ENCODE measurements at places on chromosomes 13 and 19.

- DNase-seq: no peak
Observed at GRCh38 chr13:100203696-100204367, 114.9 kb downstream of the PCCA start.

DNA sequence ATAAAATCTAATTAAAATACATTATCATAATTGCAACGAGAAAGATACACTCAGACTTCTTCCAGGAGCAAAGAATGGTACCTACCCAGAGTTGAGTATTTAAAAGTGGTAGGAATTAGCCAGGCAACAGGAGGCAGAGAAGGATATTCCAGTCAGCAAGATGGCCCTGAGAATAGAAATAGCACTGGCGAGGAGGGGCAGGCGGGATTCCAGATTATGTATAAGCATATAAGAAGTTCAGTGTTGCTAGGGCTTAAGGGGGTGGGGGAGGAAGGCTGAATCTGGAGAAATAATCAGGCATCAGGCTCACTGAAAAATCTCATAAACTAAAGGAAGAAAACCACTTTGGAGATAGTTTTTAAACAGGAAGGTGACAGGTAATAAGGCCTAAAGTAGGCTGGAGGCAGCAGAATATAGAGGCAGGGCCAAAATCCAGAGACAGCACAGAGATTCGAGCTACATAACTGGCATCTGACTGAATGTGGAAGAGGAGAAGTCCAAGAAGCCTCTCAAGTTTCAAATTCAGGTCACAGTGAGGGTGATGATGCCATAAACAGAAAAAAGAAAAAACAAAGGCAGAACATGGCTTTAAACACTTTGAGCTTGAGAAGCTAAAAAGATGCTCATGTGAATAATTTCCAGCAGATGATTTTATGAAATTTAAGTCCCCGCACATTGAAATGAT lies 7.5 kb downstream of the KPNA3 start:
- DNase-seq: no peak

DNA sequence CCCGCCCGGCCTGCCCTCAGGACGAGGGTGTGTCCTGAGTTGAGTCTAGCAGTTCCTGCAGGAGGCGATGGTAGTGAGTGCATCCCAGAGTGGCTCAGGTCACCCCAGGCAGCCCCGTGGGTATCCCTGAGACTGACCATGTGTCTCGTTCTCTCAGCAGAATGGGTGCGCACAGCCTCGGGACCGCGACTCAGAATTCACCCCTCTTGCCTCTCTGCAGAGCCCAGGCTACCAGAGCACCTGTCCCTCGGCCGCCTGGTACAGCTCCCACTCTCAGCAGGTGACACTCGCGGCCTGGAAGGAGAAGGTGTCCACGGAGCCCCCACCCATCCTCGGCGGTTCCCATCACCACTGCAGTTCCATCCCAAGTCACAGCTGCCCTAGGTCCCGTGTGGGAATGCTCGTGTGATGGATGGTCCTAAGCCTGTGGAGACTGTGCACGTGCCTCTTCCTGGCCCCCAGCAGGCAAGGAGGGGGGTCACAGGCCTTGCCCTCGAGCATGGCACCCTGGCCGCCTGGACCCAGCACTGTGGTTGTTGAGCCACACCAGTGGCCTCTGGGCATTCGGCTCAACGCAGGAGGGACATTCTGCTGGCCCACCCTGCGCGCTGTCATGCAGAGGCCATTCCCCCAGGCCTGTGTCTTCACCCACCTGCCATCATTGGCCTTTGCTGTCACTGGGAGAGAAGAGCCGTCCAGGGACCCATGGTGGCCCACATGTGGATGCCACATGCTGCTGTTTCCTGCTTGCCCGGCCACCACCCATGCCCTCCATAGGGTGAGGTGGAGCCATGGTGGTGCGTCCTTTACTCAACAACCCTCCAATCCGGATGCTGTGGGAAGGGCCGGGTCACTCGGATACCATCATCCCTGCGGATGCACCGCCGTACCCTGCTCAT lies 87.1 kb upstream of the MCF2L start:
- DNase-seq: no peak

DNA sequence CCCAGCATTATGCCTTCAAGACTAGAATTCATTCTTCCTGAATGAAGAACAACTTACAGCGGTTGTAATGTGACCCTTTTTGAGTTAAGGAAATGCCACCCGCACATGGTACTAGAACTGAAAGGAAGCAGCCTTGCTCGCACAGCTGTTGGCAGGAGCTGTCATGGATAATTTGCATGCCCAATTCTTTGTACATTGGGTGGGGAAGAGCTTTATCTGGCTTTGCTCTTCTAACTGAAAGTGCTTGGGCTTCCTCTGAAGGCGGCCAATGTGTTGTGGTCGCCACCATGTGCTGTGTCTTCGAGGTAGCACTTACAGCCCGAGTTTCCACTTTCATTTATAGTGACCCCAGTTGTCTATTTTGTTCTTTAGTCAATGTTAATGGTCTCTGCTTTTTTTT lies 3.4 kb downstream of the CCNE1 start:
- no peak for DNase-seq
